AG10803 (cell line): ENCODE measurements at places on chromosomes 16 and 17.
A peak's percentile ranks its signal among the peaks of the same experiment; 100 is the strongest.

GRCh38 chr17:67400193-67400592 is 23.1 kb downstream of the PITPNC1 start:
- DNase-seq: no peak

DNA sequence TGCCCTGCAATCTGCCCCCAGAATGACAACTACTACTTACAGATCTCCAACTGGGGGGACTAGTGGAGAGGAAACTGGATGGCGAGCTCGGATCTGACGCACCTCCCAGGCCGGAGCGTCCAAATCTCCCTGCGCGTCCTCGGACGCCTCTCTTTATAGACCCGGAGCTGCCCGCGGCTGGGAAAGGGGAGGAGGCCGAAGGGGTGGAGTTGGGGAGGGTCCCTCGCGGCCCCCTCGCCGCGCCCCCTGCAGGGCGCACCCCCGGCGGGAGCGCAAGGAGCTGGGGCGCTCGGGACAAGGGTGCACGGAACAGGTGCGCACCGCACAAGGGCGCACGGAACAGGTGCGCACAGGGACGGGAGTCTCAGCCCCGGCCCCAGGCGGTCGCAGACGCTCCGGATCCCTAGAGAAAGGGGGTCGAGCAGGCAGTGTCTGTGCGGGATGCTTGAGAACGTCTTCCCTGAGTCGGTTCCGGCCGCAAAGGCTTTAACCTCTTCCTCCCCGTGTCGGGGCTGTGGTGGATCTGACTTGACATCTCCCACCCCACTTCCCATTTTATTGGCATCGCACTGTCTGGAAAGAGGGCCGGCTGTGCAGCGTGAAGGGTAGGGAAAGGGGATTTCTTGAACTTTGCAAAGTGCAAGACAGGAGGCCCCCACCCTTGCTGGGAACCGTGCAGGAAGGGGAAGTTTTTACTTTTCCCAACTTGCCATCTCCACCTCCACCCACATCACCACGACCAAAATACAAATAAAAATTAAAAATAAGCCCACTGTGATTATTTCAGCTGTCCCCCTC is at the start of gene MYH11:
Gene MYH11, minus strand, starts transcription at position 128 of the 798 bp plus-strand sequence. CDS start 18,776 bp downstream, outside the sequence.
- DNase-seq: no peak

DNA sequence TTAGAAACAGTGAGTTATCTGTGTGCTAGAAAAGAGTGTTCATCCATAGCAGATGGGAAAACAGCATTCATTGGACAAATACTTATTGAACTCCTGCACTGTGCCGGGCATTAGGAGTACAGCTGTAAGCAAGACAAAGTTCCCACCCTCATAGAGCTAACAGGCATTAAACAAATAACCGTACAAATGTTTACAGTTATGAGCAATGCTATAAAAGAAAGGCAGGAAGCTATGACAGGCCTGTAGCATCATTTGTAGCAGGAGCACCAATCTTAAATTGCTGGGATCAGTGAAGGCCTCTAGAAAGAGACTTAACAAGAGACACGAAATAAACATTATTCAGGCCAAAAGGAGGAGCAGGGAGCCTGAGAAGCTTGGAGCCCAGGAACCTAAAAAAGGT is 15.6 kb downstream of the SDR42E1 start:
- DNase-seq: no peak

- DNase-seq: no peak
Observed at GRCh38 chr16:9270424-9270823, 179.0 kb downstream of the HAPSTR1 start.

- DNase-seq: peak; percentile 73
Observed at GRCh38 chr17:81821603-81822311, 11.3 kb downstream of the MCRIP1 start.

GRCh38 chr17:59680314-59680713 is 26.9 kb downstream of the PTRH2 start:
- DNase-seq: peak; percentile 61

DNA sequence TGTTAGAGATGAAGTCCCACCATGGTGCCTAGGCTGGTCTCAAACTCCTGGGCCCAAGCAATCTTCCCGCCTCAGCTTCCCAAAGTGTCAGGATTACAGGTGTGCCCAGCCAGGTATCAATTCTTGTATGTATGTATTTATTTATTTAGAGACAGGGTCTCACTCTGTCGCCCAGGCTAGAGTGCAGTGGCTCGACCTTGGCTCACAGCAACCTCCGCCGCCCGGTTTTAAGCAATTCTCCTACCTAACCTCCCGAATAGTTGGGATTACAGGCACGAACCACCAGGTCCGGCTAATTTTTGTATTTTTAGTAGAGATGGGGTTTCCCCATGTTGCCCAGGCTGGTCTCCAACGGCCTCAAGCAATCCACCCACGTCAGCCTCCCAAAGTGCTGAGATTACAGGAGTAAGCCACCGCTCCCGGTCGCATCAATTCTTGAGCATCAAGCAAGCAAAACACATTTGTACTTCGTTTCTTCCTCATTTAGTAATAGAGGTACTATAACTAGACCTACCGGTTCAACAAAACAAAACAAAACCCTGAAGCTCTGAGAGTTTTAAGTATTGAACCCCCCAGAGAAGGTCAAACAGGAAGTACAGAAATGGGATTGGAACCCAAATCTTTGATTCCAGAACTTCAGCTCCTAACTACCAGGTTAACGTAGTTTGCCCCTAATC is 1.0 kb upstream of the ZNF500 start:
- DNase-seq: peak; percentile 23

DNA sequence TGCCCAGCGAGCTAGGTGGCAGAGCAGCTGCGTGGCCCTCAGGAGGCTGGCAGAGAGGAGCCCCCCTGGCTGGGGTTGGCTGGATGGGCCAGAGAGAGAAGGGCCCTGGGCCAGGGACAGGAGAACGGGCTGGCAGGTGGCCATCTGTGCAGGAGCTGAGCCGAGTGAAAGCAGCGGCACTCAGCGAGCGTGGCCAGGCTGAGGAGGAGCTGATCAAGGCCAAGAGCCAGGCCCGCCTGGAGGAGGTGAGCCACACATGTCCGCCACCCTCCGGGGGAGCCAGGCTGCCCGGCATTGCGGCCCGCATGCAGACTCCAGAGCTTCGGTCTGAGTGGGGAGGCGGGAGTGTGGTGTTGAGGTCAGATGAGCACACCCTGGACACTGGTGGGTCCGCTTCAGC is 2.1 kb upstream of the RAC3 start:
- DNase-seq: no peak

DNA sequence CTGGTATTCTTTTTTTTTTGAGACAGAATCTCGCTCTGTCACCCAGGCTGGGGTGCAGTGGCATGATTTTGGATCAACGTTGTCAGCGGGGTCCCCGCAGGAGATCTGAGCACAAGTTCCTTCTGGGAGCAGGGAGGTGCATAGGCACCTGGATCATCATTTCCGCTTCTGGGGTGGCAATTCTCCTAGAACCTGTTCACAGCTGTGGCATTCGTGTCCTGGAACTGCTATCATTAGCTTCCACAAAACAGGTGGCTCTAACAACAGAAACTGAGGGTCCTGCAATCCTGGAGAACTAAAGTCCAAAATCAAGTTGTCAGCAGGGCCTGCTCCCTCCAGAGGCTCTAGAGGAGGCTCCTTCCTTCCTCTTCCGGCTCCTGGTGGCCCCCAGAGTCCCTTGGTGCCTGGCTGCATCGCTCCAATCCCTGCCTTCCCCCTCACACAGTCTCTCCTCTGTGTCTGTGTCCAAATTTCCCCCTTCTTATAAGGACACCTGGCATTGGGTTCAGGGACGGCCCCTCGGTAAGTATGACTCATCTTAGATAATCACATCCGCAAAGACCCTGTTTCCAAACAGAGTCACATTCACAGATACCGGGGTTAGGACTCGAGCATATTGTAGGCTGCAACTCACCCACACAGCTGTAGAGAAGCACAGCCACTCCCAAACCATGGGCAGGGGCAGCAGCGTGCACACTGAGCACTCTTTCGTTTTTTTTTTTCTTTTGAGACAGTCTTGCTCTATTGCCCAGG is 43.5 kb upstream of the KLHDC4 start:
- DNase-seq: no peak

- DNase-seq: no peak
Observed at GRCh38 chr16:53068423-53068833, 13.6 kb downstream of the CHD9 start.

DNA sequence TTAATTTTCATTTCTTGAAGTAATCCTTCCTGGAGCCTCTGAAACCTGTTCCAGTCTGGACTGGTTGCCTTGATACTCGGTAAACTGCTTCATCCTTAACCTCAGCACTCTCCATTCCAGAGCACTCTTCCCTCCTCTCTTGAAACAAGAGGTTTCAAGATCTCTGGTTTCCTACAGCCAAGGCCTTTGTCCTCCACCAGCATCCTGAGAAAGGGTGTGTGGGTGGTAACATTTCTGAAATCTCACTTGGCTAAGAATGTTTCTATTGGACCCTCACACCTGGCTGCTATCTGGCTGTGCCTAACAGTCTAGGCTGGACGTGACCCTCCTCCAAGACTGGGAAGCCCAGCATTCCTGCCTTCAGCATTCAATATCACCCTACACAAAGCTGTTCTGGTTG is 99.7 kb downstream of the CYTH1 start:
- no peak for DNase-seq

DNA sequence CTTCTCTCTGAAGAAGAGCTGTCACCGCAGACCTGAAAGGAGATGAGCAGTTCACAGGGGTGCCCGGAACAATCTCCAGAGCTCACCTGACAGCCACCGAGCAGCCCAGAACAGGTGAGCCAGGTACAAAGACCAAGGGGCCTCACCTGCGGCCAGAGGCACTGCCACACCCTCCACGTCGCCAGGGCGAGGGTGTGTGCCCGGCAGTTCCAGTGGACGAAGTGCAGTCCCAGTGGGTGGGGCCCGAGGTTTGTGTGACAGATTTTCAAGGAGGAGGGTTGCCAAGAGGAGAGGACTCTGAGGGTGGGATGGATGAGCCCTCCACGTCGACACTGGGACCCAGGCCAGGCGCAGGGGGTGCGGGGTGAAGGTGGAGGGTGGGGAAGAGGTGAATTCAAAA is 61.7 kb downstream of the SMPD3 start:
- no peak for DNase-seq

DNA sequence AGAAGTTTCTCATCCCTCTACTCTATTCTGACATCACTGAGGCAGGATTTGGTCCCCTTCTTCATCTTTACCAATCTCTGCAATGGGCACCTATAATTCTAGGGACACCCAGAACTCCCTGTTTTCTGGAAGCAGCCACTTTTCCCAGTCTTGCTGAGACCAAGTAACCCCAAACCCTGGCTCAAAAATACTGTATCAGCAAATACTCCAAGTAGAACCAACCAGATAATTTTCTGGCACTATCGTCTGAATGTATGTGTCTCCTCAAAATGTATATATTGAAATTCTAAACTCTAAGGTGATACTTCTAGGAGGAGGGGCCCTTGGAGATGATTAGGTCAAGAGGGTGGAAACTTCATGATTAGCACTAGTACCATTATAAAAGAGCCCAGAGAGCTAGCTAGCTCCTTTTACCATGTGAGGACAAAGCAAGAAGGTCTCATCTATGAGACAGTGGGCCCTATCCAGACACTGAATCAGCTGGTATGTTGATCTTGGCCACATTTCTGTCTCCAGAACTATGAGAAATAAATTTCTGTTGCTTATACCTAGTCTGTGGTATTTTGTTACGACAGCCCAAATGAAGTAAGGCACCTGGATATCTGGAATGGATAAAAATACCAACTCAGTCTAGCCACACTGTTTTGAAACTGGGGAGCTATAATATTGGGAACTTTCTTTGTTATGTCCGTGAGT is 464.4 kb downstream of the CDH11 start:
- peak; percentile 58 for DNase-seq
